Skeletal muscle cell (primary cell): ENCODE measurements at places on chromosomes 4 and X.
A peak's percentile ranks its signal among the peaks of the same experiment; 100 is the strongest.

GRCh38 chr4:100849319-100849718 lies 331.5 kb upstream of the EMCN start:
- no peak for DNase-seq

DNA sequence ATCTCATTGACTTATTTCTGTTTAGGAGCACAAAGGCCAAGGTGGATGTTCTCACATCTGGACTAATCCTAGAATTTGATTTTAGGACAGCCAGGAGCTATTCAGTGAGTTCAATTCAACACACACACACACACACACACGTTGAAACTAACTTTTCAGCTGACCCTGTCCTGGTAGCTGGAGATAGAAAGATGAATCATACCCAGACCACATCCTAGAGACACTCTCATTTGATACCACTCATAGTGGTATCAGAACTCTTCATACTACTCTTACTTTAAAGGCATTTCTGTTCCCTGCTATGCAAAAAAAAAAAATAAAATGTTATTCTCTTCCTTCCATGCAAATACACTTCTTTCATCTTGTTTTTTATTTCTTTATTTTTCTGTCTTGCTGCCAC lies 36.7 kb downstream of the KLF8 start:
- DNase-seq: no peak

DNA sequence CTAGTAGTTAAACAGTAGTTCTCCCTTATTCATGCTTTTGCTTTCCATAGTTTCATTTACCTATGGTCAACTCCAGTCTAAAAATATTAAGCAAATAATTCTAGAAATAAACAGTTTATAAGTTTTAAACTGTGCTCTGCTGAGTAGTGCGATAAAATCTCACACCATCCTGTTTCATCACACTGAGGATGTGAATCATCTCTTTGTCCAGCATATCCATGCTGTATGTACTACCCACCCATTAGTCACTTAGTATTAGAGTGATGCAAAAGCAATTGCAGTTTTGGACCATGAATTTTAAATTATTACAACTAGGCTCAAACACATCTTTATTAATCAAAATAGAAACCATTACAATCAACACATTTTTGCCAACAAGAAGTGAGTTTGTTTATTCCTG lies 187.4 kb downstream of the TEX13C start:
- DNase-seq: peak; percentile 41

GRCh38 chrX:131728295-131729145 lies 184.6 kb downstream of the OR13H1 start:
- no peak for DNase-seq

- no peak for DNase-seq
Measured at GRCh38 chr4:16684097-16684496, 214.3 kb downstream of the LDB2 start.

DNA sequence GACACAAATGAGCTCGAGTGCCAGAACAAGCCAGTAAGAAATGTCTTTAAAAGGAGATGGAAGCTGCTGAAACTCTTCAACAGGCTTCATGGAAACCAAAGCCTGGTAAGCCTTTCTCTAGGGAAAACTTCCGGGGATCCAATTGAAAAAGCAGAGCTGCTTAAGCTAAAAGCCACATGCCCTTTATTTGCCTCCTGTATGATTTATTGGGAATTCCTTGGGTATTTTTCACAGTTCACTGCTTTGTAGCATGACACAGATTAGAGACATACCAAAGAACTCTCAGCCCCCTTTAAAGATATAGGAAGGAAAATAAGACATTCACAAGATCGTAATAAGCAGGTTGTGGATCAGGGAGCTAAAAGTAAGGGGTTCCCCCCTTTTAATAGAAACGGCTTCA lies 6.5 kb upstream of the ARHGAP6 start:
- DNase-seq: no peak

DNA sequence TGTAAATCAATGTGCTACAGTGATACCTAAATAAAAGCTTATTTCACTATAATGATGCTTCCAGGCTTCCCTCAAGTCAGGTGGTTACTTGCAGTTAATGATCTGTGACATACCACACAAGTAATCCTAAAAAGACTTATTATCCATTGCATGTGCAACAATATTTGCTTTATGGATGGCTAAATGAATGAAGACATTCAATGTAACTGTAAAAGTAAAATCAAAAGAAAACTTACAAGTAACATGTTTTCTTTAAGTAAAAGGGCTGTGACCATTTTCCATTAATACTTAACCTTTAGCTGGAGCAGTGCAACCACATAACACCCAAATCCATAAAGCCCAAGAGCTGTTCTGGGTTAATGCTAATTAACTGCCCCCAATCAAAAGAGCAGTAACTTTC lies 42.6 kb downstream of the RAB28 start:
- no peak for DNase-seq

GRCh38 chrX:129654652-129655546 lies at the start of gene APLN:
TSS of gene APLN (minus strand) at chrX:129654956. CDS start at chrX:129654630, 326 bp downstream.
- no peak for DNase-seq

- DNase-seq: no peak
Measured at GRCh38 chr4:88014386-88014905, 7.0 kb downstream of the PKD2 start.

GRCh38 chrX:580030-580429 lies 50.6 kb upstream of the SHOX start:
- DNase-seq: no peak

DNA sequence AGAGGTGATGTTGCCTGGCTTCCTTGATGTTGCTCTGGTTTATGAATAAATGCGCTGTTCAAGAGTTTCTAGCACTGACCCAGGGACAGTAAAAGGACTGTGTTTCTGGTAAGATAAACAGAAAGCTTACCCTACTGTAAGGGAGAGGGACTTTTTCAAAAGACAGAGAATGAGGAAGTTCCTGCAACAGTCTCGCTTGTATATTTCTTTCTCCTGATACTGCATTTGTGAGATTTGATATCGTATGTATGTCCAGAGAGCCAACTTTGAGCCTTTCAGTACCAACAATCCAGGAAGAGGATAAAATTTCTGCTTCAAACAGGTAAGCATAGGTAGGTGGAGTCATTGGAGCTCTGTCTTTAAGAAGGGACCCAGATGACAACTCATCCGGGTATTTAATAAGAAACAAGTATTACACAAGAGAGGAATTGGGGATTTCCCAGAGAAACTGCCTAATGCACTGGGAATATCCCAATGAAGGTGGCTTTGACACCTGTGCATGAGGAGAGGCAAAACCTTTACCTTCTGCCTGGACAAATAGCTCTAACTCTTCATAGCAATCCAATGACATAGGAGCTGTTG lies 773 bp downstream of the DAPP1 start:
- no peak for DNase-seq

- DNase-seq: no peak
Measured at GRCh38 chr4:68310651-68311247, 39.1 kb downstream of the YTHDC1 start.

DNA sequence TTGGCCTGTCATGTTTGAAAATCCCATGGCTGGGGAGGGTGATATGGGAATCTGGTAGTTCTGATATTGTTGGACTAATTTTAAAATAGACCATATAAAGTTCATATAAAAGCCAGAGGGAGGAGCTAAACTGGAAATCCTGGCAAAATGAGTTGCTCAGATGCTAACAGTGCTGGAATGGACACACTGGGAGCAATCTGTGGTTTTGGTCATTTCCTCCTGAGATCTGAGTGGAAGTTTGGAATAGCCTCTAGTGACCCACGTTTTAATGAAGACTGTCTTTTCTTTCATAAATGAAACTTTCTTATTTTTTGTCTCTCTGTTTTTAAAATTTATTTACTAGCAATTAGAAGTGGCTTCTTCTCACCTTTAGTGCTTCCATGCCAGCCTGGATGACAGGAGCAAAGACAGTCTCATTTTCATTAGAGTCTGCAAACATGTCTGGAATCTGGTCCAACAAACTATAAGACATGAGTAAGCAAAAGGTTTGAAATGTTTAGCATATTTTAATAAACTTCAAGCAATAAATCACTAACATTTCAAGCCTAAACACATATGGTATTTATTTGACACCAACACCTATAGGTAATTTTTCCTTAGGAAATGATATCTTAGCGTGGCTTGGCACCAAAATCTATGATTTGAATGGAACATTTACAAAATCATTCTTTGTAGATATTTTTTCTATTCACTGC lies 66.6 kb downstream of the METTL14 start:
- DNase-seq: no peak

- peak; percentile 81 for DNase-seq
Measured at GRCh38 chr4:48970471-48970921, 15.6 kb upstream of the CWH43 start.

GRCh38 chr4:40992472-40993295 lies 221.7 kb downstream of the APBB2 start:
- no peak for DNase-seq

DNA sequence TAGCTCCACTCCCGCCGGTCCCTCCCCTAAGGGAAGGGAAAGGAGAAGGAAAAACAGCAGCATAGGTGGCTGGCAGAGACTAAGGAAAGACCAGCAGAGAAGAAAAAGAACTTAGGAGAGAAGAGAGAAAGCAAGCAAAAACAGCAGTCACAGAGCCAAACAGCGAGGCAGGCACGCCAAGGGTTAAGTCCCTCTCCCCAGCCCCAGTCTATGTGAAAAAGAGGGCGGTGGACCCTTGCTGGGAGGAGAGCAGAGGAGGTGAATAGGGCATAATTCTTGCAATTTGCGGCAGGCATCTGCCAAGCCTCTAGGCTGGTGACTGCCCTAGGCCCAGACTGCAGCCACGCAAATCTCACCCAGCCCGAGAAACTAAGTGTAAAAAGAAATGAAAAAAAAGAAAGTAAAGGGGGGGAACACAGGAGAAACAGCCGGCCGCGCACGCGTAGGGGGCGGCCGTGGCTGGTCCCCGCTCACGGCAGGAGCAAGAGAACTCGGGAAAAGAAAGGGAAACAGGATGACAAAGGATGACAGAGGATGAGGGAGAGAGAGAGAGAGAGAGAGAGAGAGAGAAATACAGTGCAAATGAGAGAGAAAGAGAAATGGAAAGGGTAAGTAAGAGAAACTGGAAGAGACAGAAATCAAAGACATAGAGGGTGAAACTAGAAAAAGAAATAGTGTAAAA lies 48.6 kb downstream of the MAGEA9 start:
- DNase-seq: no peak

DNA sequence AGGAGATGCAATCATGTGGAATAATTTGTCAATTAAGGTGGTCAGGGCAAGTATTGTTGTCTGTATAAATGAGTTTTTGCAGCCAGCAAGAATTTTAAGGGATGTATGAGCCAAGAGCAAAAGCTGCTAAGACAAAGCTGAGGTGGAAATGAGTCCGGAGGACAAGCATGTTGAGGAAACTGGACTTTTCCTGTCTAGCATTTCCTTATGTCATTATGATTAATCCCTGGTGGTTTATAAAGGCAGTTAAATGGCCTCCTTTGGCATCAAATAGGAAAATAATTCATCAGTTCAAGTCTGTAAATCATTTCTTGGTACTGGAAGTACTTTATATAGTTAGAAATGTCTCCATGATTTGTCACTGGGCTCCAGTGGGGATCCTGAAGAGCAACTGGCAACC lies 61.6 kb upstream of the TEX13A start:
- no peak for DNase-seq

DNA sequence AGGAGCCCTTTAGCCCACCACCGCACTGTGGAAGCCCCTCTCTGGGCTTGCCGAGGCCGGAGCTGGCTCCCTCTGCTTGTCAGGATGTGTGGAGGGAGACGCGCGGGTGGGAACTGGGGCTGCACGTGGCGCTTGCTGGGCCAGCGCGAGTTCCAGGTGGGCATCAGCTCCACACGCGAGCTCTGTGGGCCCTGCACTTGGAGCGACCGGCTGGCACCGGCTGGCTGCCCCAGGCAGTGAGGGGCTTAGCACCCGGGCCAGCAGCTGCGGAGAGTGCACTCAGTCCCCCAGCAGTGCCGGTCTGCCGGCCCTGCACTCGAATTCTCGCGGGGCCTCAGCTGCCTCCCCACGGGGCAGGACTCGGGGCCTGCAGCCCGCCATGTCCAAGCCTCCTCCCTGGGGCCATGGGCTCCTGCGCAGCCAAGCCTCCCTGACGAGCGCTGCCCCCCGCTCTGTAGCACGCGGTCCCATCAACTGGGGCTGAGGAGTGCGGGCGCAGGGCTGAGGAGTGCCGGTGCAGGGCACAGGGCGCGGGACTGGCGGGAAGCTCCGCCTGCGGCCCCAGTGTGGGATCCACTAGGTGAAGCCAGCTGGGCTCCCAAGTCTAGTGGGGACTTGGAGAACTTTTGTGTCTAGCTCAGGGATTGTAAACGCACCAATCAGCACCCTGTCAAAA lies 93.6 kb downstream of the DTHD1 start:
- no peak for DNase-seq

DNA sequence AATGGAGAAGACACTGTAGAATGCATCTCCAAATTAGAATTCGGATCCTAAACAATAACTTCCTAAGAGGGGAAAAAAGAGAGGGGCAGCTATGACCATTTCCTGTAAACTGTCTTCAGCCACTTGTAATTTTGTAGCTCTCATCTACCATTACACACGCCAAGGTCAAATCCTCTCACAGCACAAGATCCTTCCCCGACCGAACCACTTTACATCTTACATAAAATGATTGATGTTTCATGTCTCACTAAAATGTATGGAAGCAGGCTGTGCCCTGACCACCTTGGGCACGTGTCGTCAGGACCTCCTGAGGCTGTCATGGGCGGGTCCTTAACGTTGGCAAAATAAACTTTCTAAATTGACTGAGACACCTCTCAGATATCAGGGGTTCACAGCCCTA lies 24.1 kb upstream of the PBDC1 start:
- no peak for DNase-seq

DNA sequence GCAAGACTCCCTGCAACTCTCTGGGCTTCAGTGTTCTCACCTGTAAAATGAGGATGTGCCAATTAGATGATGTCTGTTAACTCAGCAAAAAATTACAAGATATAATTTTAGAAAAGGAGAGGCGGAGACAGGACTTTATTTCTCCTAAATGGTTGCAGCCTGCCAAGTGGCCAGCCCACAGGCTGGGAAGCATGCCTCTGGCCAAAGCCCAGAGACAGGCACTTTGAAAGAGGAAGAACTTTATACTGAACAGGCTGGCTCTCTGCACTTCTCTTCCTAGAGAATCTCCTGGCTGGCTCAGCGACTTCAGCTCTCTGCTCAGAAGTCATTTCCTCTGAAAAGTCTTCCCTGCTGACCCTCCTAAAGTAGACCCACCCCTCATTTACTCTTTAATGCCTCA lies 3.7 kb downstream of the PRDM5 start:
- no peak for DNase-seq

GRCh38 chr4:175542786-175543185 lies 269.3 kb downstream of the GPM6A start:
- peak; percentile 15 for DNase-seq

- DNase-seq: no peak
Measured at GRCh38 chr4:21544955-21545354, 403.6 kb downstream of the KCNIP4 start.

- DNase-seq: no peak
Measured at GRCh38 chrX:10246297-10246696, 89.5 kb downstream of the CLCN4 start.

- DNase-seq: no peak
Measured at GRCh38 chr4:144509088-144510015, 136.6 kb upstream of the HHIP start.

GRCh38 chr4:53510321-53510720 lies 81.0 kb downstream of the LNX1 start:
- no peak for DNase-seq

- peak; percentile 39 for DNase-seq
Measured at GRCh38 chr4:149790172-149790907, 25.3 kb downstream of the IQCM start.
